Left ventricle myocardium superior (tissue), 1 donor: ENCODE measurements at places on chromosomes 2 and 18.

GRCh38 chr2:44296653-44297052 is 21.4 kb downstream of the SLC3A1 start:
- no peak for DNase-seq

- DNase-seq = peak; percentile 82
These were observed 141.2 kb upstream of the CTAGE1 start for GRCh38 chr18:22558945-22559385.

GRCh38 chr18:43350176-43350575 is 72.9 kb upstream of the SYT4 start:
- DNase-seq = no peak

DNA sequence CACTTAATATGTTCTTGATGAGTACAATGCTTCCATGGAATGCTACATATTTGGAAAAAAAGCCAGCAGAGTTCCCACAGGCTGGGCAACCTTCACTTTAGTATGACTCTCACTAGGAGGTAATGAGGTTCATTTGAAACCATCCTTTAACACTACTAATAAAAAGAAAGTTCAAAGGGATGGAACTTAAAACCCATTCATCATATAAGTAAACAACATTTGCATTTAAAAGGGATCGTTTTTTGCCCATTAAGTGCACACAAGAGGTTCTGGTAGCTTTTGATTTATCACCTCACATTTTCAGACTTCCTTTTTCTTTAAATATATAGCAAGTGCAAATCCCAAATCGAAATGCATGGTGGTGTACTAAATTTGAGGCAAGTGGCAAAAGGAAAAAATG is 270.8 kb upstream of the DCC start:
- DNase-seq = no peak

DNA sequence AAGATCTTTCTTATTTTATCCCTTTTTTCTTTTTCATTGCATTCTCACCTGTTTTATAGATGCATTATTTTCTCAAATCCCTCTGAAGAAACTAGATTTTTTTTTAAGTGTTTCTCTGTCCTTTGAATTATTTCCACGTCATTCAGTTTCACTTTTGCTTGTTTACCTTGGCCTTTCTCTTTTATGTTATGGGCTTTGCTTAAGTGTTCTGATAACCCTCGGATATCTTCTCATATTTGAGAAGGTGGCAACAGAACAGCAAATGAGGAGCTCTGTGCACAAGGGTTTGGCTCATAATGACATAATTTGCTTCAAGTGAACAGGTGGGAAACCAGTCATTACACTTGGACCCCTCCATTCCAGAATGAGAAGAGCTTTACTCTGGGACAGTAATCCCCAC is 111.9 kb downstream of the C1D start:
- DNase-seq = no peak

GRCh38 chr18:57446322-57446721 is 11.1 kb downstream of the ONECUT2 start:
- DNase-seq = no peak

- DNase-seq = peak; percentile 94
These were observed 18.0 kb downstream of the MAL start for GRCh38 chr2:95043300-95044093.

- DNase-seq = no peak
These were observed 50.0 kb upstream of the STON1 start for GRCh38 chr2:48479915-48480314.

DNA sequence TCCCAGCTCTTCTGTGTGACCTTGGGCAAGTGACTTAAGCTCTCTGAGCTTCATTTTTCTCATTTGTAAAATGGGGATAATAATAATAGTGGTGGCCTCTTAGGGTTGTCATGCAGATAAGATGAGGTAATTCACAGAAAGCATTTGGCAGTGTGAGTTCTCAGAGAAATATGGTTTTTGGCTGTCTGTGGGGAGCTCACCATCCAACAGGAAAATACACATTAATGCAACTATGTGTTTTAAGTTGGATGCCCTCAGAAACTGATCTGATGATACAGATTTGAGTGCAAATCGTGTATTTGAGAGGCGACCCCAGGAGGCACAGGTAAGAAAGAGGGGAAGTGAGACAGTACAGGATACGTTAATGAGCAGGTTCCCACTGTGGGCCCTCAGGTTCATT is 56.1 kb upstream of the SPRED2 start:
- no peak for DNase-seq

GRCh38 chr2:167237478-167237877 is 349.2 kb downstream of the XIRP2 start:
- no peak for DNase-seq

GRCh38 chr2:62456721-62457539 is 49.1 kb downstream of the TMEM17 start:
- peak; percentile 86 for DNase-seq

GRCh38 chr2:46072101-46072820 is 224.9 kb upstream of the EPAS1 start:
- DNase-seq = no peak

DNA sequence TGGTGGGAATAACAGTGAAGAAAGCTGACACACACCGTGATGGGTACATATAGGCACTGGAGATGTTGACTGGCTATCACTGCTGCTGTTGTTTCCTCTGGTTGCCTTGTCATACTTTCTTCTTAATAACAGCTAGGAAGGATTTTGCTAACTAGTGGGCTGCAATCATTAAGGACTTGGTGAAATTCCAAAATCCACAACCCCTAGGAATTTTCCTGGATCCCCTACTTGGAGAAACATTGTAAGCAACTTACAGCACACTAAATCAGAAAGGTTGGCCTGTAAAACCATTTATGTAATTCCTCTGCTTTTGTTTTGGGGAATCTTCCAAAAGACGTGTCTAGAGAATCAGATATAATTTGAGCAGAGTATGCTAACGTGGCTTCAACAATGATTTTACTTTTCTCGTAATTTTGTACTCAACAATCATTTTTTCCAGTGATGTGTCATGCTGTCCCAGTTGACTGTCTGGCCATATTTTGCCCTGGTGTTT is 8.0 kb upstream of the COL3A1 start:
- no peak for DNase-seq

GRCh38 chr2:46977280-46977665 is 61.7 kb upstream of the MCFD2 start:
- DNase-seq = no peak

DNA sequence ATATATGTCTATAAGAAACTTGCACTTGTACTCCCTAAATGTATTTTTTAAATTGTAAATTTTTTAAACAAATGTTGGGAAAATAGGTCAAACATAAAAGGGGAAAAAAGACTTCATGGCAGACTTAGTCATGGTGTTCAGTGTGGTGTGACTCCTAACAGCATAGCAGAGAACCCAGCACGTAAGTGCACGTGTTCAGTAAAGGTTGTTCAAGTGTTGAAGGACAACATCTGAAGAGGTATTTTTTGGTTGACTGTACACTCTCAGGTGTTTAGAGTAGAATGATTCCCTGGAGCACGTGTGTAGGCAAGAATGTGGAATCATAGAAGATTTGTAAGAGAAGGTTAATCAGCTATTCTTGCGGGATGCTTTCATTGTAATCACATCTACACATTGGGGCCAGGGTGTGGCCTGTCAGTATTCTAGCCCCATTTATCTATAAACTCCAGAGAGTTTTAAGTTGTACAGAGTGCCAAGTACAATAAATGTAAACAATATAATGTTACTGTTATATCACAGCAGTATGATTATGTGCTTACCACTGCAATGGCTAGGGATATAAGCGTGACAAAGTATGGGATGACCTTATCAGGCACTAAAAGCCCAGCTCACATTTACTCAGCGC is 106.8 kb downstream of the CRIM1 start:
- no peak for DNase-seq

DNA sequence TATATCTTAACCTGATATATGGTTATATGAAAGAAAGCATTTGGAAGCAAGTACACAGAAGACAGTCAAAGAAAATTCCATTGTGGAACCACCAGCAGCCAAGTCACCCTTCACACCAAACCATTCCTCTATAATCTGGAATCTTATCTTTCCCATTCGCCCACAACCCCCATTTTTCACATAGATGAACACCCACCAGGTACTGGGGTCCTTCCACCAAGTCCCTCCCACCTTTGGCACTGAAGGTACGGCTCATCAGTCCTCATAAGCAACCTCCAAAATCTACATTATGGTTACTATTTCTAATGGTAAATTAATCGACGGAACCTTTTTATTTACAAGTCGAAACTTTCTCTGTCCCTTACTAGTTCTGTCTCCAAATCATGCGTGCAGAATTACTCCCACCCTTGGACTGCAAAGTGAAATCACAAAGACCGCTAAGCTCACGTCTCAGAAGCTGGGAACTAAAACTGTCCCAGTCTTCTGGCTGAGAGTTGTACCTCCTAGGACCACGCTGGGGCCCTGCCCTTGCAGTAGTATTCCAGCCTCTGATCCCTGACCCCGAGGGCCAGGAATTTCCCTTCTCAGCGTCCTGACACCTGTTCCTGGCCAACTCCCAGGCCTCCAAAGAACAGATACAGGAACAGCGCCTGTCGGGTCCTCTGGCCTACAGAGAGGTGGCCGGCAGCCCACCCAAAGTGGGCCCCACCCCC is 702 bp downstream of the OLA1 start:
- DNase-seq = no peak

- DNase-seq = no peak
These were observed 38.8 kb downstream of the AOX1 start for GRCh38 chr2:200624658-200625057.

GRCh38 chr18:56130481-56130880 is 507.9 kb downstream of the TXNL1 start:
- no peak for DNase-seq

GRCh38 chr2:6694555-6694954 is 171.2 kb downstream of the CMPK2 start:
- peak; percentile 46 for DNase-seq

- peak; percentile 32 for DNase-seq
These were observed 302.0 kb downstream of the NCKAP5 start for GRCh38 chr2:133266041-133266925.

DNA sequence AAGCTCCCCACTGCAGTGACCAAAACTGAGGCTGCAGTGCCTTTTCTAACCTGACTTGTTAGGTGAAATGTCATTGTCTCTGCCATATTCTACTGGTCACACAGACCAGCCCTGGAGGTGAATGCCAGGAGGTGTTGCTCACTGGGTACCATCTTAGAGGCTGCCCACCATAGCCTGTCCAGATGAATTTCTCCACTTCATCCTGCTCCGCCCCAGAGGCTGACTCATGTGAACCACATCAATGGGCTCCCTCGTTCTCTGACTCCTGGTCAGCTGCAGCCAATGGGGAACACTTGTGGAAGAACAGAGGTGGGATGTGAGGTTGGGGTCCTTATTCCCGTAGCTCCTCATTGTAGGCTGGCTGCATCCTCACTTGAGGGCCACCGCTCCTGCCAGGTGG is 3.4 kb upstream of the NARS1 start:
- no peak for DNase-seq
